Fibroblast of skin of abdomen (primary cell): ENCODE measurements at places on chromosomes 16 and 17.

DNA sequence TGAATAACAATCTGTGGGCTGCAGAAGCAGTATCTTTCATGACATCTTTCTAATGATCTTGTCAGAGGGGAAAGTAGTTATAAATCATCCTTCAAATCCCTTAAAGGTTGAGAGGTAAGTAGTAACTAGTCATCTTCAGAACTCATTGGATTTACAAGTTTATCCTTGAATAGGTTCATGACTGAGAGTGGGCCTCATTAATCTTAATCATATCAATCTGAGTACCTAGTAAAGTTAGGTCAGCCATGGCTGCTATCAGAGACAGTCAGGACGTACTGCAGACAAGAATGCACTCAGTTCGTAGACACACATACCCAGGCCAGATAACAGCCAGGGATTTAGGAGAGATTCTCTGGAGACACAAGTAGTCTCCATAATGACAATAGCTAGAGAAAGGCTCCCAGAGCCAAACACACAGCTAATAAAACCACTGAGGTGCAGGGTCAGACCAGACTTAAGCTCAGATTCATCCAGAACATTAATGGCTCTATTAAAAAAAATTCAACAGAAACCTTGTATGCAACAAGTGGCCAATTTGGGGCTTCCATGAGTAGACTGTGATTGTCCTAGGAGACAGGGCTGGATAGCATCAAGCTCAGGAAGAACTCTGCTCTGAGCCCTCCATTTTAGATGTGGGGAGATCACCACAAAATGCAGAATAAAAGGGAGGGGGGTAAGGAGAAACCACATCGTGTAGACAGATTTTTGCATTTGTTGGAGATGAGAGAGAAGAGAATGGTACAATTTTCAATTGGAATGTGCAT, 65.8 kb downstream of the TBX4 start:
- DNase-seq, result no peak

DNA sequence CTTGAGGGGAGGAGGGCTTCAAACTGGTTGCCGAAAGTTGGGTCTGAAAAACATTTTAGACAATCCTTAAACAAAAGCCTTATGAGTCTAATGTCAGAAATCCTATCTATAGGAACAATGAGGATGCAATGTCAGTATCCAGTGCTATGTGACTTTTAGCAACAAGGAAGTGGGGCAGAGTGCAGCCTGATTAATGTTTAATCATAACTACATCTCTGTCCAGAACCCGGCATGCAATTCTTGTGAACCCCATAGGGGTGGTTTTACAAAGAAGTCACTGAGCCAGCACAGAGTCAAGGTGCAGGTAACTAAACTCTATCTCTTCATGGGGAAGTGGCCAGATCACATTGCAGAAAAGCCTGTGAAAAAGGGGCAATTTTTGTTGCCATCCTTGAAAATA, 267.5 kb downstream of the HS3ST4 start:
- no peak for DNase-seq

DNA sequence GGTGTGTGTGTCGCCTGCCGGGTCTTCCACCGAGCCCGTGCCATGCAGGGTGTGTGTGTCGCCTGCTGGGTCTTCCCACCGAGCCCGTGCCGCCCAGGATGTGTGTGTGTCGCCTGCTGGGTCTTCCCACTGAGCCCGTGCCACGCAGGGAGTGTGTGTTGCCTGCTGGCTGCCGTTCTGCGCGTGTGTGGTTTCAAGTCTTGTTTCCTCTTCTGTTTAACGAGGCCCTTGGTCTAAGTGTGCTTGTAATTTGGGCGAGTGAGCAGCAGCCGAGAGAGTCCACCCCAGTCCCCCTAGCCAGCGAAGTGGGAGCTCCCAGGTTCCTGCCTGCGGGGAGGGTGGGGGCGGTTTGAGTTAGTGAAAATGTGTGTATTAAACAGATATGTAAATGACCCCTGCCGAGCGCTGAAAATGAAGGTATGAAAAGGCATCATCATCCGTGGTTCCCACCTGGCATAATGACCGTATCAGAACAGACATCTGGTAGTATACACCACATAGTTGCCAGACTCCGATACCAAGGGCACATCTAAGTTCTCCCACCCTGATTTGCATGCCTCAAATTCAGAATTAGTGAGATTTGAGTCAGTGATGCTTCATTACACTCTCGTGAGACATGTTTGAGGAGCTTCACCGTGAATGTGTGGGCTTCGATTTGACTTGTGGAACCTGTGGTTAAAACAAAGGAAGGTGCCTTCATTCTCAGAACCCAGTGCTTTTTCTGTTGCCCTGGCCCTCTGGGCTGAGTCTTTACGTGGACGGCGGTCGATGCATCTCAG, 114.5 kb upstream of the CHMP6 start:
- no peak for DNase-seq

DNA sequence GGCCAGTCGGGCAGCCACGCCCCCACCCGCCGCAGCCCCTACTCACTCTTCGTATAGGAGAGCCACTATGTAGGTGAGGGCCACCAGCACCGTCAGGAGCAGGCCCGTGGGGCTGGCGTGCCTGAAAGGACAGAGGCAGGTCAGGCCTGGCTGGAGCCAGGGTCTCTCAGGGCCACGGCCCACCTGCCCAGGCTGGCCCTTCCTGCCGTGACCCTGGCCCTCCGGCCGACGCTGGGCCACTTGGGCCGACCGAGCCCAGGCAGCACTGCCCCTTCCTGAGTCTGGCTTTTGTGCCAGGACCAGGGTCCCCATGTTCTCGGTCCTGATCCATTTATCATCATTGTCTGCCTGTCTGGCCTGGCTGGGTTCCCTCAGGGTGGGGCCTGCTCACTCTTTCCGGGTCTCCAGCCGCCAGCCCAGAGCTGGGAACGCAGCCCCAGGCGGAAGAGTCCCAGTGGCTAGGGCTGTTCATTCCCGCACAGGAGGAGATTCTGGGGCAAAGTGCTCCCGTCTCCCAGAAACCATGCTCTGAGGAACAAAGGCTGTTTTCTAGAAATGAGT, 10.1 kb upstream of the RASD1 start:
- no peak for DNase-seq
